Fibroblast of skin of right quadriceps (primary cell): ENCODE measurements at places on chromosomes 1 and 21.
A peak's percentile ranks its signal among the peaks of the same experiment; 100 is the strongest.

DNA sequence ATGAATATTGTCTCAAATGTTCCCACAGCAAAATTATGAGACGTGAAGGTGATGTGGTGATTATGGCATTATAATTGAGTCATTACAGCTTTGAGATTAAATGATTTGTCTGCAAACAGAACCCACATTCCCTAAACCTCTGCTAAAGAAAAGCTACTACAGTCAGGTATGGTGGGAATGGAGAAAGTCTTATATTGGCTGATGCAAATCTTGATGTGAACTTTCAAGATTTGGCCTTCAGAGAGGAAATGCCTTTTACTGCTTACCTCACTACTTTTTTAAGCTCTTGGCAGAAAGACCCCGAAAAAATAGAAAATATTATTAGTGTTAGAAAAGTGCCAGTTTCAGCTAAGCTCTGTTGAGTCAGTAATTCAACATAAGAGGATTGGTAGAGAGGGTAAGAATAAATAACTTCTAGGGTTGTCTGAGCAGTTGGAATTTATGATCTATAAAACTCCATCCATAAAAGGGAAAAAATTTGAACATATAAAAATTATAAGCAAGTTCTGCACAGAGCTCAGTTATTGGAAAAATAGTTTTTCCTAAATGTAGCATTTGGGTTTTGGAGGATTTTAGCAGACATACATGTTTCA, 47.8 kb upstream of the RGS5 start:
- DNase-seq: no peak

- DNase-seq: no peak
Observed at GRCh38 chr1:156750711-156751450, 594 bp downstream of the HDGF start.

DNA sequence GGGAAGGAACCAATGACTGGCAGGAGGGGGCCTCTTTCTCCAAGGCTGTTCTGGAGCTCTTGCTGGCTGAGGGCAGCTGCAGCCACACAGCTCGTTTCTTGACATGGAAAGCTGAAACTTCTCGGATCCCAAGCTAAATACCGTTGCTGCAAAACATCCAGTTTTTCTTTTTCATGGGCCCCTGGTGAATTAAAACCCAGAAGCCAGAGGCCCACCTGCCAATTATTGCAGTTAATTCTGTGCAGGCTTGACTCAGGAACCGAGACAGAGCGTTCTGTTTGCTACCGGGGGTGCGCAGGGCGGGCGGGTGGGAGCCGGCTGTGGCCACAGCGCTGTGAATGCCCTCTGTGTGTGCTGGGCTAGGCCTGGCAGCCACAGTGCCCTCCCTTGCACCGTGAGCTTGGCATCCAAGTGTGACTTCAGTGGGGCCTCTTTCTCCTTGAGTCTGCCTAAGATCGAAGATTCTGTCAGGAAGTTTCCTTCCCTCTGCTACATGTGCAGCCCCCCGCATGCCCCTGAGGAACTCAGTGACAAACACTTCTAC, 19.9 kb upstream of the KCNE2 start:
- DNase-seq: no peak

GRCh38 chr1:101216623-101217022, 20.2 kb upstream of the S1PR1 start:
- no peak for DNase-seq

- DNase-seq: no peak
Observed at GRCh38 chr1:28173151-28173979, 3.1 kb downstream of the PTAFR start.

DNA sequence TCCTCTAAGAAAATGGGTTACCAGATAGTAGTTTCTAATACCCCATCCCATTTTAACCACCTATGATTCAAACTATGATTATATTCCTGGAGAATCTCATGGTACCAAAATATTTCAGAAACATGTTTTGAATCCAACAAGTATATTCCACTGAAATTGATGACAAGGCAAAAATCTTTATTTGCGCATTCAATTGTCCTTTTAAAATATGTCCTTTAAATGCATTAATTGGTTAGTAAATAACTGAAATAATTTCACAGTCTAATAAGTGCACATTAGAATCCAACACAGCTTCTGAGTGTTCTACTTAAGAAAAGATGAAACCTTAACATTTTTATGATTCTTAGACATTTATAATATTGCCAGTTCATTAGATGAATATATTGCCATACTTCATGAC, 356.6 kb downstream of the SETD4 start:
- no peak for DNase-seq

DNA sequence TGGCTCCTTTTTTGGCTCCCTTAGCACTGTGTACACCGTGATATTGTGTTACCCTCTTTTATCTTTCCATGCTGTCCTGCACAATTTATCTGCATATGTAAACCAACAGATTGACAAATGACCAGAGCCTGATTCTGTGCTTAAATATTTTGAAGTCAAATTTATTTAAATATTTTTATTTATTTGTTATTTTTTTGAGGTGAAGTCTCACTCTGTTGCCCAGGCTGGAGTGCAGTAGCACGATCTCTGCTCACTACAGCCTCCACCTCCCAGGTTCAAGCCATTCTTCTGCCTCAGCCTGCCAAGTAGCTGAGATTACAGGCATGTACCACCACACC, 12.8 kb downstream of the PMF1 start:
- no peak for DNase-seq

GRCh38 chr1:156122519-156123355, 8.2 kb downstream of the LMNA start:
- DNase-seq: peak; percentile 90

- no peak for DNase-seq
Observed at GRCh38 chr1:76666499-76666898, 200.8 kb upstream of the ST6GALNAC5 start.

DNA sequence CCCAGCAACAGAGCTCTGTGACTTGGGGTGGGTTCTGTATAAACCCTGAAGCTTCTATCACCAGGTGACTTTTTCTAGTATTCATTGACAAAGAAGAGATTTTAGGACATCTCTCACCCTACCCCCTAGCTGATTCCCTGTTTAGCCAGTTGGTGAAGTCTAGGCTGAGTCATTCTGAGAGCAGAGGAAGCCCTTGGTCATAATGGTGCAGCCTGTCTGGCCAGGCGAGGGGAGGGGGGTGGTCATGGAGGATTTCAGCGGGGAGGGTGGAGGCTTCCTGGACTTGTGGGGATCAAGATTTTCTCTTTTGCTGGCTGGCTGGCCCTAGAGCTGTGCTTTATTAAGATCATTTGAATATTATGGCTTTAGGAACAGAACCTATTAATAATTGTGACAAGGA, 262.6 kb downstream of the CAMTA1 start:
- DNase-seq: no peak

DNA sequence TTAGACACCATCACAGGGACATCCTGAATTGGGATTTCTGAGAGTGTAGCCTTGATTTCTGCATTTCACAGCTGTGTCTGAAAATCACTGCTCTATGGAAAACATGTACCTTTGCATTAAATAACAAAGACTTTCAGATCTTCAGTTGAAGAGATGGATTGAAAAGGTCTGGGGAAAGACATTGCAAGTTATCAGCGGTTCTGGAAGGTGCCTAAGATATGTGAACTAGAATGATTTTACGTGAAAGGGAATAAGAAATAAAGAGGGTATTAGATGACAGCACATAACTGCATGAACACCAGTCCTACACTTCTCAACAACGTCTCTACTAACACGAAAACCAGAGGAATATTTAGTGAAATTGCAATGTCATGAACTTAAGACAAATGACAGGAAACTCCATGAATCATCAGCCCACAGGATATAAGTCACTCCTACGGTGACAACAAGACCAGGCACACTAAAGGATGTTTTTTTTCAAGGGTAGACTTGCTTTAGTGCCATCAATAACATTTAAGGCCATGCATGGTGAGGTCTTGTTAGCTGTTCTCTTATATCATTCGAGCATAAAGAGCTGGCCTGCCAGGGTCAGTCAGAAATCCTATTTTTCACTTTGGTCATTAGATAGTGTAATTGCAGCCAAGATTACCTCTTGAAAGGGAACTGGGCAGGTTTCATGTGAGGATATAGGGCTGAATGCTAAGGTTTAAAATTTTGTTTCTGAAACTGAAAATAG, 283.1 kb downstream of the GRIK1 start:
- DNase-seq: peak; percentile 86

DNA sequence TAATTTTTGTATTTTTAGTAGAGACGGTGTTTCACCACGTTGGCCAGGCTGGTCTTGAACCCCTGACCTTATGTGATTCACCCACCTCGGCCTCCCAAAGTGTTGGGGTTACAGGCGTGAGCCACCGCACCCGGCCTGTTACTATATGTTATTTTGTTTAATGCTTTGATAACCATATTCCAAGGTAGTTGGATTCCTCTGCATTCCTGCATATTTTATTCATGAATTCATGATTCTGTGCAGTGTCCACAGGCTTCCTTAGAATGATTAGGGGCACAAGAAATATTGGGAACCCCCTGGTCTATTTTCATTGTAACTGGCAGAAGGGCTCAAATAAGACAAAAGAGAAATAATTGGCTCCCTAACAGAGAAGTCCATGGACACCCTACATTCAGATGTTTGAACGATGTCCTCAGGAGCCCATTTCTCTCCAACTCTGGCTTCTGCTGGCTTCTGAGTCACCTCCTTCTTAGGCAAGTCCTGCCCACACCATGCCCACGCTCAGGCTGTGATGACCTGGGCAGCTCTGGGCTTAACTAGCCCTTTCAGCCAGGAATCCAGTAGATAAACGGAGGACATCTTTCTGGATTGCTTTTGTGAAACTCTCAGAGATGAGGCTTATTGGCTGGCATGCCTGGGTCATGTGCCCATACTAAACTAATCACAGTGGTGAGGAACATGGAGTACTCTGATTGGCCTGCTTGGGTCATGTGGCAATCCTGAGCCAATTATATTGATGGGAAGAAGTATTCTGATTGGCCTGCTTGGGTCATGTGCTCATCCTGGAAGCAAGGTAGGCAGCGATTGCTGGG, 32.6 kb downstream of the TNFRSF8 start:
- peak; percentile 7 for DNase-seq

- no peak for DNase-seq
Observed at GRCh38 chr1:77636864-77637263, 45.6 kb downstream of the ZZZ3 start.

DNA sequence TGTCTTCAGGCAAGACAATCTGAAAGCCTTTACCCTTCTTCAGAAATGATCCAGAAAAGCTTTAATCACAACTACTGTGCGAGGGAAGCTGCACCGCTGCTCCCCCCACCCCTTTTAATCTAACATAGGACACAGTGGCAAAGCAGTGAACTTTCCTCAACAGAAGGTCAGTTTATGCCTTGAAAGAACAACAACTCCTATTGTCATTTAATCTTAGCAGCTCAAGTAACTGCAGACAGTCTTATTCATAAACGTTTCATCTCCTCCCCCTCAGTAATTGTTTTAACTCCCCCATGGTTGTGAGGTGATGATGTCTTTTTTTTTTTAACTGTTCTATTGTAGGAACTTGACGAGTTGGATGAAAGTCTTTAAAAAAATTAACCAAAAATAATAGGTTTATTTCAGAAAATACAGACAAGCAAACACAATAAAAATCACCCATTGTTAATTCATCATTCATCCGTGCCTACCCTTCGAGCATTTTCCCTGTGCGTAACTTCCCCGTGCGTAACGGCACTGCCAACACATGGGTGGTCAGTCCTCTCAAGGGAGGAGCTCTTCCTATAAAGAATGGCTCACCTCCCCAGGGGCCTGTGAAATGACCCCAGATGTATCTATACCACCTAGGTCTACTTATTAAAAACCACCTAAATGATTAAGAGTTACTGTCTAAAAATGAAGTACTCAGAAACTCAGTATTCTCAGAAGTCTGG, 3.3 kb upstream of the ADAR start:
- DNase-seq: no peak

DNA sequence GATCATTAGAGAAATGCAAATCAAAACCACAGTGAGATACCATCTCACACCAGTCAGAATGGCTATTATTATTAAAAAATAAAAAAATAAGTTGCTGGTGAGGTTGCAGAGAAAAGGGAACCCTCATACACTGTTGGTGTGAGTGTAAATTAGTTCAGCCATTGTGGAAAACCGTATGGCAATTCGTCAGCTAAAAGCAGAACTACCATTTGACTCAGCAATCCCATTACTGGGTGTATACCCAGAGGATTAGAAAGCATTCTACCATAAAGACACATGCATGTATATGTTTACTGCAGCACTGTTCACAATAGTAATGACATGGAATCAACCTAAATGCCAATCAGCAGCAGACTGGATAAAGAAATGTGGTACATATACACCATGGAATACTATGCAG, 42.2 kb downstream of the GIPC2 start:
- DNase-seq: no peak

DNA sequence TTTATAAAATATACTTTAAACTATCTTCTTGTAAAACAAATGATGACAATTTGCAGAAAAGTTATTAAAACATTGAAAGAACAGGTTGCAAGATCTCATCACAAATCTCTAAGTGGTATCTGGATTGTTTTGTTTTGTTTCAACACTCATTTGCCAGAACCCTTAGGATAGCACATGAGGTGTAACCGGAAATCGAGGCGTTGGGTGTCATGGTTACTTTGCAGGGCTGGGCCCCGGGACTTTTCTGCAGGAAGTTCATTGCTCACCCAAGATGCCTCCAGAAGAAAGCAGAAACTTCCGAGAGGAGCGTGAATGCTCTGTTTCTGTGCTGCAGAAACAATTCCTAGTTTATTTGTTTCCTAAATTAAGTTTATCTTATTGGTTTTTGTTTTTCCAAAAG, 2.5 kb downstream of the DISC1 start:
- no peak for DNase-seq

- no peak for DNase-seq
Observed at GRCh38 chr21:41507521-41508414, at the start of gene TMPRSS2. TMPRSS2 (minus strand) TSS chr21:41508158; CDS start chr21:41498133, 10,025 bp downstream.

DNA sequence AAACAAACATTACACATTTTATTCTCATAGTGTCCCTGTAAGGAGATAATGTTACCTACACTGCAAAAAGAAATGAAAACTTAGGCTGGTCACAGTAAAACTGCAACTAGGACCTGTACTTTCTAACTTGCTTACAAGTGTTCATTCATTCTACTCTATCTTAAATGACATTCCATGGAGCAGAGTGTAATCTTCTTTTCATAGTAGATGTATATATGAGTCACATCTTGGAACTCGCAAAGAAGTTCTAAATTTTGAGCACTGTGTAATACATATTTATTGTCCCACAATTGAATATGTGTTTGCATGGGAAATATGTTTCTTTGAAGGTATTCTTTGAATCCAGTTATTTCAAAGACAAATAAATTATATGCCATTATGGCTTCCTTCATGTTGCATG, 1258.5 kb upstream of the ADGRL2 start:
- peak; percentile 34 for DNase-seq
